ENCODE measurements at places on chromosomes 3 and 15.

- DNase-seq, result no peak
Observed at GRCh38 chr3:69145688-69146087, 23.3 kb upstream of the LMOD3 start.

DNA sequence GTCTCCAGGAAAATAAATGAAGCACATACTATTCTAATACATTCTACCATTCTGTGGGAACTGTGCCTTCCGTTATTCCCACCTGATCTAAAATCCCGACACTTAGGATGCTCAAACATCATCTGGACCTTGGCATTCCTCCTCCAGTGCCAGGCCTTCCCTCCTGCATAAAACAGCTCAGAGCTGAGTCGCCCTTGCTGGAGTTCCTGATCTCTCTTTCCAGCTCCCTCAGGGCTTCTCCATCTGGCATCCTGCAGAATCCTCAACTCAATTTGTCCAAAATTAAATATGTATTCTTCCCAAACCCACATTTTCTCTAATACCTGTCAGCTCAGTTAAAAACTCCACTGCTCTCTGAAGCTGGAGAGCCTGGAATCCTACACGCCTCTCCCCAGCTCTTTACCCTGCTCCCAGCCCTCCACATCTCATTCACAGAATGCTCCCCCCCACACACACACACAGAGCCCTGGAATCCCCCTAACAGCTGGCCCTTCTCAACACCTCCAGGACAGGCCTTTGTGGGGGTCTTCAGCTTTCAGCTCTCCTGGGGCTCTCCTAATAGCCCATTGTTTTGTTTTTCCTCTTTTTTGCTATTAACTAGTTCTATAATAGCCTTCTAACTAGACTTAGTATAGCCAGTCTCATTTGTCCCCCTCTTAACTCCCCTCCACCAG lies 78.5 kb downstream of the HMG20A start:
- DNase-seq, result no peak

DNA sequence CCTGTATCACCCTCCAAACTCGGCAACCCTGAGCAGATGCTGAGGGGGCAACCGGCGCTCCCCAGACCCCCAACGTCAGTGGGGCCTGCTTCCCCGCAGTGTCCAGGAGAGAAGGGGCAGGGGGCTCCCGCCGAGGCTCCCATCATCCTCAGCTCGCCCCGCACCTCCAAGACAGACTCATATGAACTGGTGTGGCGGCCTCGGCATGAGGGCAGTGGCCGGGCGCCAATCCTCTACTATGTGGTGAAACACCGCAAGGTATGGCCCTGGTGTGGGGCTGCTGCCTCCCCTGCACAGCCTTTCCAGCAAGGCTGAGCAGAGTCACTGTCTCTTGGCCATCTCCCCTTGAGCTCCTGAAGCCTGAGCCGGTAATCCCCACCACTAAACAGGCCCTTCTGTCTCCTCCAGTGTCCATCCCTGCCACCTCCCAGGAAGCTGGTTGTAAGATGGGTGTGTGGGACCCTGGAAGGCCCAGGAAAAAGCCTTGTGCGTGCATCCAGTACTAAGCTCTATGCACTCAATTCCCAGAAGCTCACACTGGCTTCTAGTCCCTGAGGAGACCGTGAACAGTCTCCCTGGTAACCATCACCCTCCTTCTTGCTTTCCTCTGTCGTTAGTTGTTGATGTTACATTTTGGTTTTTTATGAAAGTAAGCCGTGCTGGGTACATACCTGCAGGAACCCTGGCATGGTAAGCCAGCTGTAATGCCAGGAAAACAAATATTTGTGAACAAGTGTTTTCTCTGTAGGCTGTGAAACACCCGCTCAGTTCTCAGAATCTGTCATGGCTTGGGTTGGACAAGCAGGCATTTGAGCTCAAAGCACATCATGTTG lies 63.3 kb downstream of the BOC start:
- DNase-seq, result peak; percentile 13

DNA sequence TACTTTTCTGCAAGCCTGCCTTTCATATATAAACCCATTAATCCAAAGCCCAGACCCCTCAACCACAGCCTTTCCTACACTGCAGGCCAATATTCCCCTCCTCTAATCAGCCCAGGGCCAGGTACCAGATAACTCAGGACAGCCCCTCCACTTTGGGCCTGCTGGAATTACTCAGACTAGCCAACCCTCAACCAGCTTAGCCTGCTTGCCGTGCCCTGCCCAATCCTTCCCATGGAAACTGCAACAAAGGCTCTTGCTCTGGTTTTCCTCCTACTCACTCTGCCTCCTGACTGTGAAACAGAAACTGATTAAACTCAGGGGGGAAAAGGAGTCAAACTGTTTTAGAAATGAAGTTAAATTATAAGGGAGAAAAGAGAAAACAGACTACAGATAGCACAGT lies 248.1 kb downstream of the KLF13 start:
- DNase-seq, result no peak

DNA sequence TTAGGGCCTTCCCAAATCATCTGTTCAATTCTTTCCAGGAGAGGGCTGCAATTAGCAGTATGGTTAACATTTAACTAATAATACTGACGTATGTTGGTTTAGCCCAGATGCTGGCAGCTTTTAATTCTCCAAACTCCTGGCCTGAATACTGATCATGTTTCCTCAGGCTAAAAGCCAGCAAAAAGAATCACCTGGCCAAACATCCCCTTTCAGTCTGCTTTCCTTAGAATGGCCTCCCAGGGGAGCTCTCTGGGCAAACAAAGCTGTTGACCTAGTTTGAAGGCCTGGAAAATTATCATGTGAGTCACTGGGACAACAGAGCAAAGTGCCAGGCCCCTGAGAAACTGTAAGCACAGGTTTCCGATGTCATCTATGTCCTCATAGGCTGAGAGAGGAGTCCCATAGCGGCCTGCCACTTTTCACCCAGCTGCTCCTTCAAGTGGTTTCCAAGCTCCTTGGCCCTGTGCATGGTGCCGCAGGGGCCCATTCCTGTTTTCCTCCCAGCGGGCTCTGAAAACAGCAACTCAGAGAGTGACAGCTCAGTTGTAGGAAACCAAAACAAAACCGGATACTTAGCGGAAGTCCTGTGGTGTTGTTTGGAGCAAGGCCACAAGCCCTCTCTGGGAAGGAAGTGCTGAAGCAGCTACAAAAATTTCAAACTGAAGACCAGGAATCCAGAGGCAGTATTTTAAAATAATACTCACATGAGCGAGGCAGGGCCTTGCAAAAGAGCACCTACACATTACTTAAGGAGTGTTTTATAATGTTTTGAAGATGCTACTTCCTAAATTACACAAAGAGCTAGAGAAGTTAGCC lies 36.5 kb upstream of the RAB11A start:
- peak; percentile 98 for DNase-seq

DNA sequence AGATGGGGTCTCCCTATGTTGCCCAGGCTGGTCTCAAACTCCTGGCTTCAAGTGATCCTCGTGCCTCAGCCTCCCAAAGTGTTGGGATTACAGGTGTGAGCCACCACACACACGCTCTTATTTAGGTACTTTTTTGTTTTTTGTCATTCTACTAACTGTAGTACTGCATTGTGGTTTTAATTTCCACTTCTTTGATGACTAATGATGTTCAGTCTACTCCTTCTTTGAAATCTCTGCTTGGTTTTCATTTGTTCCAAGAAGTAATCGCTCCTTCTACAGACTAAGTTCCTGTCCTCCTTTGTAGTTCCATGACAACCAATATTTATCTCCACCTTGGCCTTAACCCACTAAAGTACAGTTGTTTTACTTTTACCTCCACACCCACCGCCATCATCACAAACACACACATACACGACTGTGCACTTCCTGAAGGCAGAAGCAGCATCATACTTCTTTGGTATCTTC lies 529 bp upstream of the DLEC1 start:
- DNase-seq, result no peak

DNA sequence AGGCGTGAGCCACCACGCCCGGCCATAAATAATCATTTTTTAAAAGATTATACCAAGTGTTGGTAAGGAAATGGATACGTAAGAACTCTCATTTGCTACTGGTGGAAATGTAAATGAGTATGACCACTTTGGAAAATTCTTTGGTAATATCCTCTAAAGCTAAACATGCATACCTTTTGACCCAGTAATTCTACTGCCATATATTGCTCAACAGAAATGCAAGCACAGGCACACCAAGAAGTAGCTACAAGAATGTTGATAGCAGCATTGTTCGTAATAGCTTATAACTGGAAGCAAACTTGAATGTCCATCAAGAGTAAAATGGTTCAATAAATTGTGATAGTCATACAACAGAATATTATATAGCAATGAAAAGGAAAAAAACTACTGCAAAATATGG lies 4.8 kb upstream of the CASR start:
- DNase-seq, result no peak

- DNase-seq, result no peak
Observed at GRCh38 chr3:64267721-64268604, 42.7 kb upstream of the PRICKLE2 start.

DNA sequence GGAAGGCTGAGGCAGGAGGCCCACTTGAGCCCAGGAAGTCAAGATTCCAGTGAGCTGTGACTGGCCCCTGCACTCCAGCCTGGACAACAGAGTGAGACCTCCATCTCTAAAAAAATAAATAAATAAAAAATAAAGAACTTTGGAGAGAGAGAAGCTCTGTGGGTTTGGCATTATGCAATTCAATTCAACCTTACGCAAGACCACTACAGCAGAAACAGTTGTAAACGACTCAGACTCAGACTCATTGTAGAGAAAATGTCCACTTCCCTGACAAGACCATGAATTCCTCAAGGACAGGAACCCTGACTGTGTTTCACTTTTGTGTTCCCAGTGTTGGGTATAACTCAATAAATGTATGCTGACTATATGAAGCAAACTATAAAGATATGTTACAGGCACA lies 90.3 kb upstream of the C3orf80 start:
- DNase-seq, result no peak
